ENCODE measurements at places on chromosomes 6 and 20.
A peak's percentile ranks its signal among the peaks of the same experiment; 100 is the strongest.

GRCh38 chr6:129795261-129795660 lies 65.9 kb downstream of the TMEM244 start:
- no peak for DNase-seq

DNA sequence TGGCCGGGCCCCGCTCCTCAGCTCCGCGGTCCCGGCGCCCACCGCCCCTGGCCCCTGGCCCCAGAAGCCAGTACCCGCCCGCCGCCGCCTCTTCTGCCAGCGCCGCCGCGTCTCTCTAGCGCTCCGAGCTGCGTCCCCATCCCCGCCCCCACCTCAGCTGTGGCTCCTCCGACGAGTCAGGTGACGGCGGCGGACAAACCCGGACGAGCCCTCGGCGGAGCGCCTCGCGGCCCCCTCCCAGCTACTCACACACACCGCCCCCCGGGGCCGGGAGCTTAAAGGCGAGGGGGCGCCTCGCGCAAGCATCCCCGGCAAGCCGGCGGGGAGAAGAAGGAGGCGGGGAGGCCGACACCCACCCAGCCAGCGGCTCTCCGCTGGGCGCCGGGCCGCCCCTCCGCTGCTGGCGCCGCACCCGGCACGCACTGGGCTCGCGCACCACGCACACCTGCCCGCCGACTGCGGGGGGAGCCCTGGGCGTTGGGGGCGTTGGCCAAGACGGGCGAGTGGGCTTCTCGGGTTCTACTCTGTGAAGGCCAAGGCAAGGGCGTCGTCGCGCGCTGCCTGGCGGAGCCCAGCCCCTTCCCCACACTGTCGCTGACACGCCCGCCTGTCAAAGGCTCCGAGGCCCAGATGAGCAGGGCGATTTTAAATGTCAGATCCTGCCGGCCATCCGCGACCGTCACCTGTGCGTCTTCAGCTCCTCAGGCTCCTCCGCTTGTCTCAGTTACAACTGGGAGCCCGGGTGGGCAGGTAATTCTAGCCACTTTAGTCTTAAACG lies at the start of gene SNAP91:
TSS of gene SNAP91 (minus strand) at position 132 of the 778 bp plus-strand sequence. CDS start 1,174 bp downstream, outside the sequence.
- peak; percentile 69 for DNase-seq

- peak; percentile 36 for DNase-seq
Observed at GRCh38 chr20:18031050-18031449, 26.7 kb downstream of the OVOL2 start.

DNA sequence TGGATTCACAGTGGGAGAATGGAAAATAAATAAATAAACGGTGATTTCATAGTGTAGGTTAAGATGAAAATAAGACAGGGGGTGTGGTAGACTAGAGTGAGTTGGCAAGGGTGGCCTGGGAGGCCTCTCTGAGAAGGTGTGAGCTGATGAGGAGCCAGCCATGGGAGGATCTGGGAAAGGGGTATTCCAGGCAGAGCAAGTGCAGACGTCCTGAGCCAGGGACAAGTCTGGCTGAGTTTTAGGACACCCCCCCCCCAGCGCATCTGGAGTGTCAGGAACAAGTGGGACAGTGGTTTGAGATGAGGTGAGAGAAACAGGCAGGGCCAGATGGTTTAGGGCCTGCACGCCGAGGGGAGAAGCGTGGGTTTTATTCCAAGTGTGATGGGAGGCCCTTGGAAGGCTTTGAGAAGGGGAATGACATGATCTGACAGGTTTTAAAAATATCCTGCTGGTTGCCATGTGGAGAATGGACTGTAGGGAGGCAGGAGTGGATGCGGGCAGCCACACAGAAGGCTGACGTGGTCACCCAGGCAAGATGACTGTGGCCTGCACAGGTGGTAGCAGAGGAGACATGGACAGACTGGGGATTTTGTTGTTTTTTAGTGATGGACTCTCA lies 21.1 kb upstream of the CCM2L start:
- DNase-seq, result no peak

DNA sequence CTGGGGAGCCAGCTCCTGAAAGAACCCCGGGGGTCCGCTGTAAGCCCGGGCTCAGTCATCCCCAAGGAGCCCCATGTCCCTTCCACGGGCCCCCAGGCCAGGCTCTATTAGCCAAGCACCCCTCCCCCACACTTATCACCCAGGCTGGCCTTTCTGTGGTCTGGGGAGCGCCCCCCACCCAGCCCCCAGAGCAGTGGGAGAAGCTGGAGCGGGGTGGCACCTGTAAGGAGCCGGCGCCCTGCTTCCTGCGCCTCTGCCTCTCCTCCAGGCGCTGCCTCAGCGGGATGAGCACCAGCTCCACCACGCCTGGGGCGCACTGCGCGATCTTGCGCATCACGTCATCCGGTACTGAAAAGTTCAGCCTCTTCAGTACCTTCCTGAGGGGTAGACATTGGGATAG lies 2.3 kb downstream of the SPEF1 start:
- DNase-seq, result no peak

GRCh38 chr20:56689852-56690485 lies 60.9 kb downstream of the TFAP2C start:
- DNase-seq, result no peak

DNA sequence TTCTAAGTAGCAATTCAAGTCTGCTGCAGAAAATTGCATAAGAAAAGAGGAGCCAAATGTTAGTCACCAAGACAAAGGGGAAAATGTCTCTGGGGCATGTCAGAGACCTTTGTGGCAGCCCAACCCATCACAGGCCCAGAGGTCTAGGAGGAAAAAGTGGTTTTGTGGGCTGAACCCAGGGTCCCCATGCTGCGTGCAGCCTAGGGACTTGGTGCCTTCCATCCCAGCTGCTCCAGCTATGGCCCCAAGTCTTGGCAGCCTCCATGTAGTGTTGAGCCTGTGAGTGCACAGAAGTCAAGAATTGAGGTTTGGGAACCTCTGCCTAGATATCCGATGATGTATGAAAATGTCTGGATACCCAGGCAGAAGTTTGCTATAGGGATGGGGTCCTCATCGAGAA lies 181.1 kb downstream of the ASCC3 start:
- DNase-seq, result no peak

GRCh38 chr6:1190366-1190765 lies 121.5 kb upstream of the FOXQ1 start:
- peak; percentile 65 for DNase-seq

DNA sequence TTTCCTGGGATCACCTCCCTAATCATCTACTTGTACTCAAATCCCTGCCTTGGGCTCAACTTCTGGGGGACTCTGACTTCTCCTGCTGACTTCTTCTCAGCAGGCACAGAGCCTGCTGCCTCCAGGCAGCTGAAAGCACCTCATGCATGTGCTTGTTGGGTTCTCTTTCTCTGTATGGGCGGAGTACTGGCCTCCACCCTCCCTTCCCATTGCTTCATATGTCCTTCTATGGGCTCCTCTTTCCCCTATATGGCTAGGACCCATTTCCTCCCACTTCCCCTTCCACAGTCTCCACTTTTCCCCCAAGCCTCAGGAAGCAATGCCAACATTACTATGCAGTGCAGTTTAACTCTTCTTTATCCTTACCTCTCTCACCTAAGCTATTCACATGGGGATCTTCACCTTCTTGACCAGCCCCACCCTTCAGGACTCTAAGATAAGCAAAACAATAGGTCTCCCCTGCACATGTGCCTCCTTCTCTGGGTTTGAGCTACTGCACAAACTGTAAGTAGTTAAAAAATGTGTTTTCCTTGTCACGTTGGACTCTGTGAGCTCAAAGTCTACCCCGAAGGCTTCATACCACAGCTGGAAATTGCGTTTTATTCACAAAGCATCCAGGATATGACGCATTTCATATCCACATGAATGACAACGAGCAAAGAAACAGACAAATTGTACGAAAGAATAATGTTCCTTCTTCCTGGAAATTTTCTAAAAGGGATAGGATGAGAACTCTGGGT lies 93.7 kb downstream of the CDS2 start:
- no peak for DNase-seq

DNA sequence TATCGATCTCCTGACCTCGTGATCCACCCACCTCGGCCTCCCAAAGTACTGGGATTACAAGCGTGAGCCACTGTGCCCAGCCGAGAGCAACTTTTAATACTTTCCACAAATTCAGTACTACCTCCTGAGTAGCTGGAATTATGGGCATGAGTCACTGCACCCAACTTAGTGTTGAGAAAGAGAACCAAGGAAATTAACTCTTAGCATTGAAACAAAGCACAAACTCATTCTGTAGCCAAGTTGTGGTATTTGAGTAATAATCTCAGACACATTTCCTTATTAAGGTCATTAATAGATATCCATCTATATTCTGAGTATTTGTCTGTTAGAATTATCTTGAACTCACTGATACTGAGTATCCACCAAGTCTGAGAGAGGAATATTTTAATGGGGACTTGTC lies 14.3 kb upstream of the ELOVL2 start:
- no peak for DNase-seq

DNA sequence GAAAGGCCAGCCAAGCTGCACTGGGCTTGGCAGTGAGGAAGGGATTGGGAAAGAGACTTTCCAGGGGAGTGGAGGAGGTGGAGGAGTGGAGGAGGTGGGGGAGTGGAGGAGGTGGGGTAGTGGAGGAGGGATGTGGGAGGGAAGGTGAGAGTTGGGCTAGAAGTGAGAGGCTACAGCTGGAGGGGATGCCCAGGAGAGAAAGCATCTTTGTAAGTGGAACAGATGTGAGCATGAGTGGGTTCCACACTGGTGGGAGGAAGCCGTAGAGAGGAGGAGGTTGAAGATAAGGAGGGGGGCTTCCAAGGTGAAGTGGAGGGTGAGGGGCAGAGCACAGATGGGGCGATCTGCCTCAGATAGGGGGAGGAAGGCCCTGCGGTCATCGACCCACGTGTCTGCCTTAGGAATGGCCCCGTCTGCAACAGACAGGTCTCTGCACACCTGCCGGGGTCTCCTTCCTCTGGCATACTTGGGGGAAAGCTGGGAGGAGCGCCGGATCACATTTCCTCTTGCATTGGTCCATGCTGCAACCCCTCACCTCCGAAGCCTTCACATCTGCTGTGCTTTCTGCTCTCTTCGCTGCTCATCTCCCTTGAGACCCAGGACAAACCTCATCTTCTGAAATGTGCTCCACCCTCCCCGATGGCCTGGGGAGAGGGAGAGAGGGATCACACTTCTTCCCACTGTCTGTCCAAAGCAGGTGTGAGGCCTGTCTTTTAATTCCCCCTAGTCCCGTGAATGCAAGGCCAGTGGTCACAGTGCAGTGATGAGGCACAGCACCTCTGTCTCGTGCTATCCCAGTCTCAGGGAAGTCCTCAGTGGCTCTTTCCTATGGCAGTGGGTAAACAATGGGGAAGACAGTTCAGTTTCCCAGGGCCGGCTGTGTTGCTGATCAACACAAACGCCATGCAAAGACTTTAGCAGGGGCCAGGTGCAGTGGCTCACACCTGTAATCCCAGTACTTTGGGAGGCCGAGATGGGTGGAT lies 48.6 kb upstream of the SNX9 start:
- DNase-seq, result peak; percentile 61

GRCh38 chr6:161214722-161215121 lies 59.1 kb downstream of the AGPAT4 start:
- no peak for DNase-seq

- DNase-seq, result no peak
Observed at GRCh38 chr20:41174782-41175181, 37.4 kb downstream of the PLCG1 start.

- no peak for DNase-seq
Observed at GRCh38 chr6:227074-227782, 65.1 kb upstream of the DUSP22 start.

DNA sequence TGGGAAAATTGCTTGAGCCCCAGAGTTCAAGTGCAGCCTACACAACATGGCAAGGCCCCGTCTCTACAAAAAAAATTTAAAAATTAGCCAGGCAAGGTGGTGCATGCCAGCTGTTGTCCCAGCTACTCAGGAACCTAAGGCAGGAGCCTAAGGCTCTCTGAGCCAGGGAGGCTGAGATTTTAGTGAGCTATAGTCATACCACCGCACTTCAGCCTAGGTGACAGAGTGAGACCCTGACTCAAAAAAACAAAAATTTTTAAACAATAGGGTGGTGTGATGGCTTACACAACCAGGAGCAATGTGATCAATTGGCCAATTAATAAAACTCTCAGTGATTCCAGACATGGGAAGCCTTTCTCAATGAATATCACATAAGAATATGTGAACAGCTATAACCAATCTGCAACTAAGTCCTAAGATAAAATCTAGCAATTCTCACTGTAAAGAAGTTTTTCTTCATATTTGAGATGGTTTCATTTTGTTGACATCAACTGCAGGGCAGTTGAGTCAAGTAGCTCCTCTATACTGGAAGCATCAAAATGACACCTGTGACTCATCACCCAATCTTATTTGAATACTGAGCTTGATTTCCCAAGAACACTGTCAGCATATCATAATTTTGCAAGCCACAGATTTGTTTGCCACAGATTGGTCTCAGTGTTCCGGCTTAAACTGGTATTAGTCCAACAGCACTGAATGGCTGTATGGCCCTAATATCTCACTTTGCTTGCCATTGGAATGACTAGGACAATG lies 169.0 kb upstream of the GJE1 start:
- DNase-seq, result no peak

GRCh38 chr6:2576499-2576898 lies 174.2 kb downstream of the MYLK4 start:
- no peak for DNase-seq

DNA sequence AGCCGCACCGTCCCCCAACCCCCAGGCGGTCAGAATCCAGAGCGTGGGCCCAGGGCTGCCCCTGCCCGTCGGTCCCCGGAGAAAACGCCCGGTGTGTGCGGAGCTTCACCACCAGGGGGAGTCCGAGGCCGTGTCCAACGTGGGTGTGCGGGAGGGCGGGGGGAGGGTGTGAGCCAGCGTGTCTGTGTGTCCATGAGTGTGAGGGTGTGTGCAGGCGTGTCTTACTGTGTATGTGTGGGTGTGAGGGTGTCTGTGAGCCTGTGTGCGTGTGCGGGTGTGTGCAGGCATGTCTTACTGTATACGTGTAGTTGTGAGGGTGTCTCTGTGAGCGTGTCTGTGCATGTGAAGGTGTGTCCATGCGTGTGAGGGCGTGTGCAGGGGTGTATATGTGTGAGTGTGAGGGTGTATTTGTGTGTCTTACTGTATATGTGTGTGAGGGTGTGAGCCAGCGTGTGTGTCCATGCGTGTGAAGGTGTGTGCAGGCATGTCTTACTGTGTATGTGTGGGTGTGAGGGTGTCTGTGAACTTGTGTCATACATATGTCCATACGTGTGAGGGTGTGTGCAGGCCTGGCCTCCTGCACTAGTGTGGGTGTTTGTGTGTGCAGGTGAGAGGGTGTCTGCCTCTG lies 24.6 kb upstream of the GATA5 start:
- DNase-seq, result peak; percentile 77

DNA sequence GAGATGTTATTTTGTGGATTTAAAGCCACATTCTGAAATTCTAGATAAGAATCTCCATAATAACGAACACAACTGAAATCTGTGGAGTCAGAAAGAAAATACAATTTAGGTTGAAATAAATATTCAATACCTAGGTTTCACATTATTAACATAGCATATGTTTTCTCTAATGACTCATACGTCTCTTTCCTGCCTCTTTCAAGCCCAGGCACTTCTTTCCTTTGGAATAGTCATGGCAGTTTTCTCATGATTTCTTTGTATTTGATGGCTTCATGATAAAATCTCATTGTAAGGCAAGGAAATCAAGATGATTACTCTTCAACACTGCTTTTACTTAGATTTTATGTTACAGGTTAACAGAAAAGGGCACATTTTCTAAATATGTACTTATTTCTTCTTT lies 803.7 kb downstream of the PHF3 start:
- DNase-seq, result no peak

Data from NCI-H82 (cell line).